ENCODE measurements at places on chromosomes 1 and 21.

- DNase-seq, result no peak
These were observed 36.0 kb downstream of the LACTBL1 start for GRCh38 chr1:22936681-22937080.

GRCh38 chr21:43676391-43676790 lies 17.0 kb downstream of the RRP1B start:
- DNase-seq, result no peak

DNA sequence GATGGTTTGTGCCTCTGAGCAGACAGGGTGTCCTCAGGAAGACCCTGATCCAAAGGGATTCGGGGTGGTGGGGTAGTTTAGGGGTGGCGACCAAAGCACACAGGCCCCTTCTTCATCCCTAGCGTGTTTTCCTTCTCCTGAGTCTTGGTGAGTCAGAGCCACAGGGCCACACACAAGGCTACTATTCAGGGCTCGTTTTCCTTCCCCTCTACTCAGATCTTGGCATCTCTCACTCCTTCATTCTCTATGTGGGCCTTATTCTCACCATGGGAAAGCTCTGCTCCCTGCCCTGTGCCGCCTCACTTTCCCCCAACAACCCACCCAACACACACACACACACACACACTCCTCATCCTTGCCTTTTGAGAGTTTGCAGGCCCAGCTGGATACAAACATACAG lies 43.6 kb upstream of the WNT2B start:
- no peak for DNase-seq

- DNase-seq, result no peak
These were observed 26.3 kb upstream of the TINAGL1 start for GRCh38 chr1:31549809-31550620.

DNA sequence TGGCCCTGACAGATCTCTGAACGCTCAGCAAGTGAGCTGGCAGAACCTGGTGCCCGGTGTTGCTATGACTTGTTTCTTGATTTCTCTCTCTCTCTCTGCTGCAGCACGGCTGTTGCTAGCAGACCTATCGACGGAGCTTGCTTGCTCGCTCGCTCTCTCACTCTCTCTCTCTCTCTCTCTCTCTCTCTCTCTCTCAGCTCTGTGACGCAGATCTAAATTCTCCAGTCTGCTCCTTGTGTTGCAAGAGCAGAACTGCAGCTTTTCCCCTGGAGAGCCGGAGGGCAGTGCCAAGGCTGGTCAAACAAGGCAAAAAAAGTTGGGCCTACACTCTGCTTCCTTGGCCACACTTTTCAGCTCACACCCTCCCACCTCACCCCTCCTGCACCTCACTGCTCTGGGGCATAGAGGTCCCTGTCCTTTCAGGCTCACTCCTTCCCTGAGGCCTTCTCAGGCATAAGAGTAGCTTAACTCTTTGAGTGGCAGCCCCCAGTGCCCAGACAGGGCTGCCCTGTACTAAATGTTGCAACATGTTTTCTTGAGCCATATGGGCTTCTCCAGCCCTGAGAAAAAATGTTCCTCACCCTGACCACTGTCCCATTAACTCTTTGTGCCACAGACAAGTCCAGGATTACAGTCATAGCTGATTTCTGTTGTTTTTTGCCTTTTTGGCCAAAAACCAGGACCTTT lies 72.2 kb downstream of the CD46 start:
- DNase-seq, result peak; percentile 49

GRCh38 chr1:204151552-204152309 lies at the start of gene ETNK2:
ETNK2 (minus strand) TSS chr1:204152044; CDS start chr1:204151852, 192 bp downstream.
- no peak for DNase-seq

- peak; percentile 66 for DNase-seq
These were observed at the start of gene ZYG11A for GRCh38 chr1:52842643-52843310. ZYG11A (plus strand) TSS chr1:52842760; CDS start chr1:52842884, 124 bp downstream.

GRCh38 chr1:167683226-167683625 lies 38.6 kb upstream of the MPZL1 start:
- no peak for DNase-seq

GRCh38 chr1:30755746-30756145 lies 1.8 kb downstream of the LAPTM5 start:
- no peak for DNase-seq

DNA sequence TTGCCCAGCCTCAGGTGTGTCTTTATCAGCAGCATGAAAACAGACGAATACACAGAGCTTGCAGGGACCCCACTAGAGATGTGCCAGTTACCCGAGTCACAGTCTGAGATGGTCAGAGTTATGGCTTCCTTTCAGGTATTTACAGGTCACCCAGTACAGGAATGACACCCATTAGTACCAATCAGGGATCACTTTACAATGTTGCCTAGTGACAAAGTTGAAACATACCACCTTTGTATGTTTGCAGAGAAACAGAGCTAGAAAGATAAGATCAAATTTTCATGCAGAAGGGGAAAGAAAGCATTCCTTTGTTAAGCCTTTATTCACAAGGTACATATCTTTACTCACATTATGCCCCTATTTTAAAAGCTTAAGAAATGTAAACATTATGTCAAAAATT lies 137.6 kb downstream of the RGS7 start:
- DNase-seq, result no peak

DNA sequence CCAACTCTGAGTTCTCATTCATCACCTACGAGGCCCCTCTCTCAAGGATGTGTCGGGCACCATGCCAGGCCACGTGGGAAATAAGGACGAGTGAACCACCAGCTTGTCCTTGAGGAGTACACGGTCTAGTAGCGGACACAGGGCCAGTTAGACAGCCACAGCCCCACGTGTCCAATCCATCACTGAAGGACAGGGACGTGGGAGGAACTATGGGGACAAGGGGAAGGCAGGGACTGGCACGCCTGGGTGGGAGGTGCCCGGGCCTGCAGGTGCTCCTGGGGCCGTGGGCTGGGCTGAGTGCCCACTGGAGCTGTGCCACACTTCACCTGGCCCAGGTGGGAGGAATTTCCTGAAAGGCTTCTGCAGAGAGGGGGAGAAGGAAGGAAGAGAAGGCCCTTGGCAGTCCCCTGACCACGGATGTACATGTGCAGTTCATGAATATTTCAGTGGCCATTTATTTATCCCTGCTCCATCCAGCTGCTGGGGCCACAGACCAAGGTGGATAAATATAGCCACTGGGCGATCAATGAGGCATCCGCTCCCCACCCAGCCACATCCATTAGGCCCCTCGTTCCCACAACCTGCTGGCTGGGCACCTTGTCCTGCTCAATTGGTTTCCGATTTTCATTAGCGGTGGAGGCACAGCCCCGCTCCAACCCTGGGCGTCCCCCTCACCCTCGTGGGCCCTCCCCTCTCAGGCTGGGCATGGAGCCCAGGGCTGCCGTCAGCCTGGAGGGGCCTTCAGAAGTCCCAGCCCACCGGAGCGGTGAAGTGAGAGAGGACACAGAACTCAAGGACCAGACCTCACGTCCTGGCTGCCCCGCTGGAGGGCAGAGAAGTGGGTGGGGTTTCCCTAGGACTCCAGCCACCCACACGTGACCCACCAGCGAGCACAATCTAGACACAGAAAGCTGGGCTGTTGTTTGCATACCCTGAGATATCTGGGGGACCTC lies 59.5 kb downstream of the CASZ1 start:
- DNase-seq, result no peak

DNA sequence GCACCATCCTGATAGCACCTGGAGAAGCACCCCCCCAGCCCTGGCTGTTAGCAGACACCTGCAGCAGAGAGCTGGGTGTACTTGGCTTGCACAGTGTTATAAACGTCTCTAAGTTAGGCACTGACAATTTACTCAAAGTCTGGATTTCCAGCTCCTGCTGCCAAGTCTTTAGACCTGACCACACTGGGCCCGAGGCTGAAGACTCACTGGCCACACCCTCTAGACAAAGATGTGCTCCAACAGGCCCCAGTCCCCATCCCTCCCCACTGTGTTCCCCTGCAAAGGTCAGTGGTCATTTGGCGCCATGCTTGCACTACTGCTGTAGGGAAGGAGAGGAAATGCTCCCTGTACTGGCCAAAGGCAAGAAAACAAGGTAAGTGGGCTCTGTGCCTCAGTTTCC lies 31.1 kb downstream of the PADI6 start:
- no peak for DNase-seq

DNA sequence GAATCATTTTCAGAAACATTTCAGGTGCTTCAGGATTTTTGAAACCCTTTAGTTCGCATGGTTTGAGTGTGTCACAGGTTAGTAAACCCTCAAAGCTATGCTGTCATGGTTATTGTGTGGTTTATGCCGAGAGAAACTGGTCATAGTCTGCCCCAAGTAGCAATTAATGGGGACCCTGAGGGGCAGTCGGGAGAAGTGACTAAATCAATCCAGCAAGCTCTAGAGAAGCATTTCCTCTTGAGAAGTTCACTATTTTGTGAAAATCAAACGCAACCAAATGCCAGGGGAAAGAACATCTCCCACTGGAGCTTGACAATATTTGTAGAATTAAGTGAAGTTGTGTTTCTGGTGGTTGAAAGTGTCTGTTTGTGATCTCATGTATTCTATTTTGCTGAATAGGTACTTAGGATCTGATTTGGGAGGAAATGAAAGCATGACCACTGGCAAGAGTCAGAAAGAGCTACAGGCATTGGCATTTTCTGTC lies 63.0 kb upstream of the BACH1 start:
- DNase-seq, result no peak

DNA sequence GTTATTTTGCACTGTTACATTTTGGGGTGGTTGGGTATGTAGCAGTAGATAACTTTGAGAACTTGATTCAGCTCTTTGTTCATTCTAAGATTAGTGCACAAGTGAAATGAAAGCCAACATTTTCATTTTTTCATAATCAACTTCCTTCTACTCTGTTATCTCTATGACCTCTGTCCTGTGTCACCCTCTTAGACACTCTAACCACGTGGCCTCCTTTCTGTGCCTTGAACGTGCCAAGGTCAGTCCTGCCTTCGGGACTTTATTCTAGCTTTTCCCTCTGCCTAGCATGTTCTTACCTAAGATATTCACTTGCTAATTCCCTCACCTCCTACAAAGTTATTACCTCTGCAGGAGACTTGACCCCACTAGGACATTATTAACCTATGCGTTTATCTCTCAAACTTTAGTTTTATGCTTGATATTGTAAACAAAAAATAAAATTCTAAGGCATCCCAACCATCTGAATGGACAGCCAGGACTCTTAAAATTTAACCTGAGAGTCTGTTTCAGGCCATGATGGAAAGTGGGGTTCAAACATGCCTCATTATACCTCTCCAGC lies 19.2 kb upstream of the EDEM3 start:
- no peak for DNase-seq

- no peak for DNase-seq
These were observed at the start of gene B4GALT2 for GRCh38 chr1:43978551-43979260. B4GALT2 (plus strand) TSS chr1:43979210; CDS start chr1:43981161, 1,951 bp downstream.
